ENCODE measurements at places on chromosomes 13 and 19.

GRCh38 chr13:20369886-20370361, 137.8 kb upstream of the GJB6 start:
- no peak for DNase-seq

DNA sequence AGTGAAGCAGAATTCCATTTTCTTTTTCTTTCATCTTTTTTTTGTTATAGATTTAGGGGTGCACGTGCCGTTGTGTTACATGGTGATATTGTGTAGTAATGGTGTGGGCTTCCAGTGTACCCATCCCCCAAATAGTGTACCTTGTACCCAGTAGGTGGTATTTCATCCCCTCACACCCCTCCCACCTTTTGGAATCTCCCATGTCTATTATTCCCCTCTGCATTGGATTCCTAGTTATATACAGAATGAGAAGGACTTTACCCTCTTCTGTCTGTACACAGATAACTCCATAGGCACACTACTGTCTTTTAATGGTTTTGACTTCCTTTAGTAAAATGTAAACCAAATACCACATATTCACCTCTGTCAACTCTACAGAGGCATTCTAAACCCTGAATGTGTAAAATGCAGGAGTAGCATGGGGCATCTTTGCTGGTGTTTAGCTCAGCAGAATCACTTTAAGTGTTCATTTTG, 28.0 kb downstream of the FRY start:
- no peak for DNase-seq

DNA sequence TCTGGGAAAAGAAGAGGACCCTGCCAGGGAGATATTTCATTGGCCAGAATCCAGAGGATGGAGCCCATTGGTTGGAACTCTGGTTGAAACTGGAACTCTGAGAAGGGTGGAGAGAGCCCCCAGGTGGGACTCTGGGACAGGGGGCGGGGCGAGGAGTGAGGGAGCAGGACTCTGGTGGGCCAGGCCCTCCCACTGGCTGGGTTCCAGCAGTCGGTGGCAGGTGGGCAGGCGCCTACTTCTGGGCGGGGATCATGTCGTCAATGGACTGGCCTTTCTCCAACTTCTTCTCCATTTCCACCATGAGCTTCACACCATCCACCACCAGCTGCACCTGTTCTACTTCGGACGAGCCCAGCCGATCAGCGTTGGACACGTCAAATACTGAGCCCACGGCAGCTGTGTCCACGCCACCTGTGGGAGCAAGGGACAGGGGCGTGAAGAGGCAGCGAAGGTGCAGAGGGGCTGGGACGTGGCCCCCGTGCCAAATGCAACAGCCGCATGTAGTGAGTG, 16.1 kb downstream of the CKM start:
- no peak for DNase-seq

DNA sequence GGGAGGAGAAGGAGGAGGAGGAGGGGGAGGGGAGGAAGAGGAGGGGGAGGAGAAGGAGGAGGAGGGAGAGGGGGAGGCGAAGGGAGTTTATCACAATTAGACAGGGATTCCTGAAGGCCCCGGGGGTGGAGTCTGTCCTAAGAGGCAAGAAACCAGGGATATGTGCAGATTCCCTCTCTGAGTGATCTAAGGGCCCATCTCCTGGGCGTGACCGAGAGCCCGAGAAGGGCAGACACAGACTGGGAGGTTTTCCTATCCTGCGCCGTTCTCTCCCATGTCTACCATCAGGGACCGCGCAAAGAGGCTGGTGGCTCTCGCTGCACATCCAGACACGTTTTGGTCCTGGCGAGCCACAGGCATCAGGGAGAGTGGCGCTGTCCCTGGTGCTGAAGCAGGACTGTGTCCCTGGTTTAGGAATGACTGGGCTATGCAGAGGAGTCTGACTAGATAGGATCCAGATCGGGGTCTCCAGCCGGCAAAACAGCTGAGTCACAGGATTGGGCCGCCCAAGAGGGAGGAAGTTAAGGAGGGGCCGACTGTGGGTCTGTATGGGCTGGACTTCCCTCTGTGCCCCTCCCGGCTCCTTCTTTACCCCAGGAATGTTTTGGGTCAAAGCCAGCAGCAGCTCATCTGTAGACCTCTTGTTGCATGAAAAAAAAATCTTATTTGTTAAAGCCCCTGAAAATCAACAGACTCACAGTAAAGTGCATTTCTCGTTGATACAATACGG, 17.9 kb upstream of the ZNF175 start:
- DNase-seq = peak; percentile 46

- no peak for DNase-seq
Observed at GRCh38 chr13:24277761-24278160, 31.6 kb upstream of the C1QTNF9 start.

DNA sequence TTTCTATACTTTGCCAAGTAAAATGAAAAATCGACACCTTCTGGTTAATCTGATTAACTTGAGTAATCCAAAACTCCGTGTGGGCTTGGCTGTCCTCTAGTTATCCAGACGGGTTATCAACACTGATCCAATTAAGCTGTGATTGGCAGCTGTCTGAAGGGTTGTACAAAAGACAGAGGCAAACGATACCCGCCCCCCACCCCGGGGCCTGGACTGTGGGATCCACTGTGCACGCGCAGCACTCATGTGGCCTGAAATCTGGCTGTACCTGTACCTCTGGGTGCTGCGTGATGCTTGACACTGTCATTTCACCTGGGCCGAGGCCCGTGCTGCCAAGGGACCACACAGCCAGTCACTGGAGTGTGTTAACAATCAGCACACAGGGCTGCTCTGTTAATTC, 53.5 kb downstream of the COL4A2 start:
- DNase-seq = no peak

DNA sequence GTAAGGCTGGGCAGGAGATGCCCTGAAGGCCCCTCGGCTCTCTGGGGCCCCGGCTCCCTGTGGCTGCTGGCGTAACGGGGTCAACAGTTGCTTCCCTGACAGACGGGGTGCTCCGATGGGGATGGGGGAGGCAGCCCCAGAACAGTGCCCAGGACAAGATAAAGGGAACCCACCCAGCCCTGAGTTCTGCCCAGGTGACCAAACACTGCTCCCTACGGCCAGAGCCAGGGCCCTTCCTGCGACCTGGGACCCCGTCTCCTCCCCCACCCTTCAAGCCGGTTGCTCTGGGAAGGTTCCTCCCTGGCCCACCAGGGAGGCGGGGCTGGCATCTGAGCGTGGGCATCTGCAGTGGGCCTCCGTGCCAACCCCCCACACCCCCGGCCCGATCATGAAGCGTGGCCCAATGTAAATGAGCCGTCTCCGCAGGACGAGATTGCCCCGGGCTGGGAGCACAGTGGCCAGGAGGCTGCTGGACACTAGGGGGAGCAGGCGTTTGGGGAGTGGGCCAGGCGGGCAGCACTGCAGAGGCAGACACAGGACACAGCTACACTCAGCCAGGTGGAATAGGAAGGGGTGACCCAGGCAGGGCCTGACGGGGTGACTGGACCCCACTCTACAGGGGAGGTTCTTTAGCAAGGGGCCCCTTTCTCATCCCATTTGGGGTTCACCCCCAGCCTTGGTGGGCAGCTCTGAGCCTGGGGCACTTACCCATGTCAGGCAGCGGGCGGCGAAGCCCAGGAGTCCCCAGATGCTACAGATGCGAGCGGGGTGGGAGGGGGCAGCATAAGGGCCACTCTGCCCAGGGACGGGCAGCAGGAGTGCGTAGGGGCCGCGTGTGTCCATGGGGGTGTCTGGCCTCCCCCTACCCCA, 1.2 kb upstream of the NKPD1 start:
- DNase-seq = no peak

DNA sequence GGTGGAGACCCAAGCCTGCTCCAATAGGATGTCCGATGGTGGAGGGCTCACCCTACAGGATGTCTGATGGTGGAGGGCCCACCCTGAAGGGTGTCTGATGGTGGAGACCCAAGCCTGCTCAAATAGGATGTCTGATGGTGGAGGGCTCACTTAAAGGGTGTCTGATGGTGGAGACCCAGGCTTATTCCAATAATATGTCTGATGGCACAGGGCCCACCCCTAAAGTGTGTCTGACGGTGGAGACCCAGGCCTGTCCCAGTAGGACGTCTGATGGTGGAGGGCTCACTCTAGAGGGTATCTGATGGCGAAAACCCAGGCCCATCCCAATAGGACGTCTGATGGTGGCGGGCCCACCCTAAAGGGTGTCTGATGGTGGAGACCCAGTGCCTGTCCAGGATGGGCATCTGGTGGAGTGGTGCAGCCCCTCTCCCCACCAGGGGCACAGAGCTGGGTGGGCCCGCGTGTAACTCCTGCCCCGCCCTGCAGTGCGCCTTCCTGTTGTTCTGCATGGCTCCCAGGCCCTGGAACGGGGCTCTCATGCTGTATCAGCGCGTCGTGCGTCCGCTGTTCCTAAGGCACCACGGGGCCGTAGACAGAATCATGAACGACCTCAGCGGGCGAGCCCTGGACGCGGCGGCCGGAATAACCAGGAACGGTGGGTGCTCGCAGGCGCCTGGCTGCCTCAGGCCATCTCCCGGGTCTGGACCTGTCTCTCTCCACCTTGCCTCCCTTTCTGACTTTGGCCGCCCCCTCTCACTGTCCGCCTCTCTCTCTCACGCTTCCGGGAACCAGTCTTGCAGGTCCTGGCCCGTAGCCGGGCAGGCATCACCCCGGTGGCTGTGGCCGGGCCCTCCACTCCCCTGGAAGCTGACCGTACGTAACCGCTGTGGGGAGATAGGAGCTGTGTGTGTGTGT, 5.1 kb downstream of the REEP6 start:
- DNase-seq = no peak

GRCh38 chr19:52217576-52217975, 27.7 kb downstream of the PPP2R1A start:
- no peak for DNase-seq

- DNase-seq = no peak
Observed at GRCh38 chr13:47519626-47520025, 481.4 kb downstream of the SUCLA2 start.

DNA sequence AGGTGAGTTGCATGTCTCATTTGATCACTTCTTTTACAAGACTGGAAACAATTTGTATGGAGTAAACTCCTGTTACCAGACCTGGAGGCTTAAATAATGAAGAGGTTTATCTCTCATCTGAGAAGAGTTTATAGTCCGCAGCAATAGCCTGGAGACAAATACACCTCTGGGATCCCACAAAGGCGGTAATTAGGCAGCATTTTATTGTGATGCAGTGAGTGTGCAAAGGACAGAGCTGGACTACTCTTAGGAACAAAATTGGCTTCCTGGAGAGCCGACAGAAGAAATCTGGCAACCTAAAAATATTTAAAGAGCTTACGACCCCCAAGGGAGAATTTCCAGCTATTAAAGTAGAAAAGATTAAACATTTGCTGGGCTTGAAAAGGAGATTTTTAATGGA, 11.8 kb upstream of the KATNAL1 start:
- DNase-seq = no peak

GRCh38 chr19:47309608-47310007, at the start of gene C5AR1:
Gene C5AR1 (plus strand): TSS chr19:47309861. CDS start chr19:47309896, 35 bp downstream.
- DNase-seq = peak; percentile 70

GRCh38 chr13:97072297-97072696, 78.0 kb upstream of the OXGR1 start:
- no peak for DNase-seq

GRCh38 chr13:73865027-73865426, 269.2 kb downstream of the KLF12 start:
- no peak for DNase-seq

GRCh38 chr13:27168086-27168485, 3.5 kb downstream of the USP12 start:
- DNase-seq = no peak

DNA sequence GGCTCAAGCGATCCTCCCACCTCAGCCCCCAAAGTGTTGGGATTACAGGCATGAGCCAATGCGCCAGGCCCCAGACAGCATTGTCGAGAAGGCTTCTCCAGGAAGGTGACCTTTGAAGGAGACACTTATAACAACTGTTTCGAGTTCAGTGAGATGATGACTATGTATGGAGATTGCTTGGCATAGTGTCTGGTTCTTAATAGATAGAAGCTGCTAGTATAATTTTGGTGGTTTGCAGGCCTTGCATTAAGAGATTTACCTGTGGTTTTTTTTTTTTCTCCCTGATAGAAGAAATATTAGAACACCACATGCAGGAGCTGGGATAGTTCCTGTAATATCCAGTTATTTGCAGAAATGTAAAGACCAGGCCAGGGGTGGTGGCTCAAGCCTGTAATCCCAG, 3.7 kb downstream of the MARCHF2 start:
- no peak for DNase-seq

- DNase-seq = no peak
Observed at GRCh38 chr13:83880275-83881139, 1.8 kb downstream of the SLITRK1 start.

DNA sequence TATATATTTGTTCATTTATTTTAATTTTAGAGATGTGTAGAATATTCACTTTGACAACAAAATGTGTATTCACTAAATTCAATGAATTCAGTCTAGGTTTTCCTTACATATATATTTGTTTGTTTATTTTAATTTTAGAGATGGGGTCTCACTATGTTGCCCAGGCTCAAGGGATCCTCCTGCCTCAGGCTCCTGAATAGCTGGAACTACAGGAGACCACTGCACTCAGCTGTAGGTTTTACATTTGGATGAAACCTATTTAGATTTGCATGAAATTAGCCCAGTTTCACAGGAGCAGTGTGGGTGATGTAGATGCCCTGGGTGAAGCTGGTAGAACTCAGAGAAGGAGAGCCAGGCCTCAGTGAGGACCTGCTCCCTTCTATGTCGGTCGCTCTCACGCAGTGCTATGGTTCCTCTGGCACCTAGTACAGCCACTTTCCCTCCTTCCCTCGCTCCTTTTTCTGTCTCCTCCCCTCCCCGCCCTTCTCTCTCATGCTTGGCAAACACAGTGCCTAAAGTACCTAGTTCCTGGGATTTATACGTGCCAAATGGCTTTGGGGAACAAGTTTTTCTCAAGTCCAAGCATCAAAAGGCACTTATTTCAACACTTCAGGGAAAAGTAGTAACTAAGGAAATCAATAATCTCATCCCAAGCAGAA, 14.7 kb upstream of the HMGB1 start:
- DNase-seq = no peak

DNA sequence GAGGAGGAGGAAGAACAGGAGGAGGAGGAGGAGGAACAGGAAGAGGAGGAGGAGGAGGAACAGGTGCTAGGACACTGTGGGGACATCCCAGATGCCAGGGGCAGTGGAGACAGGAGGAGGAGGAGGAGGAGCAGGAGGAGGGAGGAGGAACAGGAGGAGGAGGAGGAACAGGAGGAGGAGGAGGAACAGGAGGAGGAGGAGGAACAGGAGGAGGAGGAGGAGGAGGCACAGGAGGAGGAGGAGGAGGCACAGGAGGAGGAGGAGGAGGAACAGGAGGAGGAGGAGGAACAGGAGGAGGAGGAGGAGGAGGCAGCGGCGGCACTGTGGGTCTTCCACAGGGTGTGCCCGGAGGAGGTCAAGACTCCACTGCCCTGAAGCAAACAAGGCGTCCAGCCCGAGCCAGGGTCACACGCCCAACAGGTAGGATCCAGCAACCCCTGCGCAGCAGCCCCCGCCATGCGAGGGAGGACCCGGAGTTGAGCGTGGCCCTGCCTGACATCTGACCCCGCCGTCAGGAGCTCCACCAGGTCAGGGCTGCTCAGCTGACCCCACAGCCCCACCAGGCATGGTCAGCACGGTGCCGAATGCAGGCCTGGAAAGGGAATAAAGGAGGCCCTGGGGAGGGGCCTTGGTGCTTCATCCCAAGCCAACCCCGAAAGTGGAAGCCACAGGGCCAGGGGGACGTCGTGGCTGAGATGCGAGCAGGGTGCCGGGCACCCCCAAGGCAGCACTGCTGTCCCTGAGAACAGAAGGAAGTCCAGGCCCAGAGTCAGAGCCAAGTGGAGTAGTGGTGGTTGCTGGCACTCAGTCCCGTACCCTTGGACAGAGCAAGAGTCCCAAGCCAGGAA, 9.2 kb downstream of the SBNO2 start:
- DNase-seq = no peak

- no peak for DNase-seq
Observed at GRCh38 chr13:94703721-94704314, 8.5 kb downstream of the SOX21 start.
